ENCODE measurements at places on chromosomes 5 and 9. TPM values are rescaled to one million over a fixed set of nuclear protein-coding genes. Genes with fewer than 3 reads are reported as not detected.

PPP1R26 gene
- 10.5 TPM for total RNA-seq

ZNF879 gene
- 6.2 TPM for total RNA-seq

OLFML2A gene
- total RNA-seq, result 27.1 TPM

SUSD3 gene
- 0.36 TPM for total RNA-seq

GMCL2 gene
- total RNA-seq, result not detected

C1QTNF2 gene
- not detected for total RNA-seq

PCDHGB7 gene
- total RNA-seq, result 18.5 TPM

- H3K36me3 ChIP-seq, result no peaks in the 10 kb centered on the region
- no peak overlapping the region for H3K4me3 ChIP-seq
- H3K4me1 ChIP-seq, result no peaks in the 10 kb centered on the region
- no peak overlapping the region for H3K27ac ChIP-seq
These were observed 28.2 kb downstream of the CATSPER3 start for GRCh38 chr5:134995850-134996402.

DNA sequence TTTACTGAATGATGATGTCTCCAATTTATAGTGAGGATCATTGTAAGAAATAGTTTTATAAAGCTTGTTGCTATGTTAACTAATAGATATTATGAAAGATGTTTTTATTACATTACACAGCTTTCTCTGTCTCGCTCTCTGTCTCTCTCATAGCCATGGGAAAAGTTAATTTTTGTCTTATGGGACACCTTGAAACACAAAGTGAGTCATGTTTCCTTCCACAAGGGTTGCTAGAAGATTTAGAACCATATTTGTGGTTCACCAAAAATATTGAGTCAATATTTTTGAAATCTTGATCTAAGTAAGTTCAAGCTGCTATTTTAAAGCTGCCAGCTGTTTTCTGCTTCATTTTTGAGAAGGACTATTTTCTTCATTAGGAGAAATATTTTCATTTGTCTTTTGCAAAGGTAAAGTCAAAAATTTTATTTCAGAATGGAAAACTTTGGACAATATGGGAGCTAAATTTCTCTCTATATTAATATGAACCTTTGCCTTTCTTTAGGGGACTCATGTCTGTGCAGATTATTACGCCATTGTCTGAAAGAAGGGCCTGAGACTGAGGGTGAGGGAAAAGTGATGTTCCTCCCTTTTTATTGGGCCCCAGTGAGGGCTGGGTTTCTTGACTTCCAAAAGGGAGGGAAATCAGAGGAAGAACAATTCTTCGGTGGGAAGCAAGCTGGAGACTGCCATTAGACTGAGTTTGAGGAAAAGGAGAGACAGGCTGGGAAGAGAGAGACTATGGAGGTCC is 87.9 kb upstream of the SLC24A2 start:
- H3K4me1 ChIP-seq, result peaks cover 9% of the 10 kb centered on the region
- H3K4me3 ChIP-seq, result no peak overlapping the region
- no peak overlapping the region for H3K27ac ChIP-seq
- DNase-seq, result no peak
- no peaks in the 10 kb centered on the region for H3K27me3 ChIP-seq

GRCh38 chr5:1726469-1726865 is 73.2 kb downstream of the MRPL36 start:
- H3K4me1 ChIP-seq, result no peaks in the 10 kb centered on the region
- DNase-seq, result no peak
- H3K4me3 ChIP-seq, result no peak overlapping the region
- no peak overlapping the region for H3K27ac ChIP-seq

DNA sequence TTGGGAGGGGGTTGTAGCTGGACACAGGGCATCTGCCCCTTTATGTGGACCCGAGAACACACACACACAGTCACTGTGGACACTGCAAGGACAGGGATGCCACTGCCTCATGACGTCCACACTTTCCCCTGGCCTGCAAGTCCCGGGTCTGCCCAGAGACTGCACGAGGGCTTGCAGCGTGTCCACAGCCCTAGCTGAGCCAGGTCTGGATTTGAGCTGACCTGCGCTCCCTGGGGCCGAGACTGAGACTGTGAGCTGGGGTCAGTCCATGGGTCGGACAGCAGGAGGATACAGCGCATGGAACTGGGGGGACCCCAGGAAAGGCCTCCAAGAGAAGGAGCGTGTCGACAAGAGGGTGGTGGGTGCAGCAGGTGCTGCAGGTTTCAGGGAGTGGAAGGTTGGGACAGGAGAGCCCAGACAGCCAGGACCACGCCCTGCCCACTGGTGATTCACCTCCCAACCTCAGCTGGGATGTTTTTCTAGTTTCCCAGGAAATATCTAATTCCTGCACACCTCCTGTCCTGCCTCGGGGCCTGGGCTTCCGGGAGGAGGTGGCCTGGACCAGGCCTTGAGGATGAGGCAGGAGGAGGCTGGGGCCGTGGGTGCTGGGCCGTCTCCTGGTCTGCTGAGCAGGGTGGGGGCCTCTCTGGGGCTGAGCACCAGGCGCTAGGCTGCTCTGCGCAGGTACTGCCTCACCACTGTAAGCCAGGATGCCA is 806 bp upstream of the RNF224 start:
- no peak for DNase-seq
- H3K4me1 ChIP-seq, result peaks cover 9% of the 10 kb centered on the region
- no peak overlapping the region for H3K4me3 ChIP-seq
- H3K27ac ChIP-seq, result no peak overlapping the region
- H3K27me3 ChIP-seq, result no peaks in the 10 kb centered on the region
- H3K36me3 ChIP-seq, result no peaks in the 10 kb centered on the region

DNA sequence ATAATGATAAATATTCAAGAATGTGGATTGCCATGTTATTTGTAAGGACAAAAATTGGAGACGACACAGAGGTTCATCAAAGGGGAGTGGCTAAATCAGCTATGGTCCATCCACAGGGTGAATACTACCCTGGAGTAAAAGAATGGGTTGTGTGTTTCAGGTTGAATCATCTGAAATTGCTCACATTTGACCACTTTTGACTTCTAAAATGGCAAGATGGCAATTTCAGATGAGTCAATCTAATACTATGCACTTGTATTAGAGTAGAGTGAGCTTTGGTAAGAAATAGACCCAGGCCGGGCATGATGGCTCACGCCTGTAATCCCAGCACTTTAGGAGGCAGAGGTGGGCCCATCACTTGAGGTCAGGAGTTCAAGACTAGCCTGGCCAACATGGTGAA is 131.8 kb downstream of the GAPVD1 start:
- H3K4me1 ChIP-seq, result no peaks in the 10 kb centered on the region
- no peak overlapping the region for H3K4me3 ChIP-seq
- peak; percentile 87 for DNase-seq
- H3K36me3 ChIP-seq, result no peaks in the 10 kb centered on the region
- H3K27ac ChIP-seq, result no peak overlapping the region
- H3K27me3 ChIP-seq, result no peaks in the 10 kb centered on the region

- no peaks in the 10 kb centered on the region for H3K4me1 ChIP-seq
- no peak overlapping the region for H3K27ac ChIP-seq
- no peaks in the 10 kb centered on the region for H3K36me3 ChIP-seq
- no peak for DNase-seq
- no peak overlapping the region for H3K4me3 ChIP-seq
These were observed 330.5 kb upstream of the ZNF462 start for GRCh38 chr9:106532306-106533015.

- DNase-seq, result peak; percentile 47
- H3K36me3 ChIP-seq, result peaks cover 8% of the 10 kb centered on the region
- H3K4me3 ChIP-seq, result peak overlapping the region; percentile 97
These were observed 542 bp downstream of the FKBP15 start for GRCh38 chr9:113220467-113221002.

DNA sequence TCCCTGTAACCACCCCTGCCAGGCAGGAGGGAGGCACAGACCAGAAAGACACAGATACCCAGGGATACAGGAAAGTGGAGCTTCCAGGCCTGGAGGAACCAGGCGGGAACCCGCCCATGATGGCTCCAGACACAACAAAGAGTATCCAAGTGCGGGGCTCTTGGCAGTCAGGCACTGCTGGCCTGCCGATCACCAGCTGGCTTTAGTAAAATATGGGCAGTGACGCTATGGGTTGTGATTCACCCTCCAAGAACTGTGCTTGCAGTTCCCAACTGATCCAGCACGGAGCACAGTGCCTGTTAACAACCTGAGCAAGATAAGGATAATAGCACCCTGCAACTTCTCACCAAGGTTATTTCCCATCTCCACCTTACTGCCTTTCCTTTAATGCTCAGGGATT is 463.3 kb downstream of the IRX1 start:
- no peak overlapping the region for H3K4me3 ChIP-seq
- DNase-seq, result no peak
- H3K27me3 ChIP-seq, result no peaks in the 10 kb centered on the region
- no peaks in the 10 kb centered on the region for H3K4me1 ChIP-seq

DNA sequence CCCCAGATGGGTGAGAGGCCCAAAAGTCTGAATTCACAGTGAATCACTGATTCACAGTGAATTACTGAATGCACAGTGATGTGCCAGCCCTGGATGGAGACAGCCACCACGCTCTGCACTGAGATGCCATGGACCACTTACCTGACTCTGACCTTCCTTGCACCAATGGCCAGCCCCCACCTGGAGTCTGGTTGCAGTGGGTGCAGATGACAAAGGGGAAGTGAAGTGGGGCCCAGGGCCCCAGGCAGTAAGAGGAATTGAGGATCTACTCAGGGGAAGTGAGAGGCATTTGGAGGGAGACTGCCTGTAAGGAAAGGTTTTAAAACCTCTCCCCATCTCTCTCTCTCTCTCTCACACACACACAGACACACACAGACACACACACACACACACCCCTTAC is 412.1 kb downstream of the CYLC2 start:
- H3K36me3 ChIP-seq, result no peaks in the 10 kb centered on the region
- DNase-seq, result no peak
- no peaks in the 10 kb centered on the region for H3K27me3 ChIP-seq
- no peaks in the 10 kb centered on the region for H3K4me1 ChIP-seq
- H3K27ac ChIP-seq, result no peak overlapping the region
- no peak overlapping the region for H3K4me3 ChIP-seq

DNA sequence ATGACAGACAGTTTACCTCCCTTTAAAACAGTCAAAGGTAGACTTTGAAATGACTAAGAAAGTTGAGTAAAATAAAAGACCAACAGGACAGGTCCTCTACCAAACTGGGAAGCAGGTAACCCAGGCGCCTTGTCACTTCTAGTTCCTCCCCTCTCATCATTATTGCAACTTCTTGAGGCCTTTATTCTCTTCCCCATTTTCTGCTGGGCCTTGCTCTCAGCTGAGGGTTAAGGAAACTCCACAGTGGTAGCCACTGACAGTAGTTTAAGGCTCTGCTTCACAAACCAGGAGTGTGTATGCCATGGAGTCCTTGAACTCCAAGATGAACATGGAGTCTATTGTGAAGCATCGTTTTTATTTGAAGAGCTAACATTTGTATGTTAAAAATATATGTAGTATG is 36.9 kb upstream of the TCERG1 start:
- no peak for DNase-seq
- H3K4me3 ChIP-seq, result no peak overlapping the region
- no peaks in the 10 kb centered on the region for H3K36me3 ChIP-seq
- H3K27me3 ChIP-seq, result no peaks in the 10 kb centered on the region
- H3K27ac ChIP-seq, result no peak overlapping the region

DNA sequence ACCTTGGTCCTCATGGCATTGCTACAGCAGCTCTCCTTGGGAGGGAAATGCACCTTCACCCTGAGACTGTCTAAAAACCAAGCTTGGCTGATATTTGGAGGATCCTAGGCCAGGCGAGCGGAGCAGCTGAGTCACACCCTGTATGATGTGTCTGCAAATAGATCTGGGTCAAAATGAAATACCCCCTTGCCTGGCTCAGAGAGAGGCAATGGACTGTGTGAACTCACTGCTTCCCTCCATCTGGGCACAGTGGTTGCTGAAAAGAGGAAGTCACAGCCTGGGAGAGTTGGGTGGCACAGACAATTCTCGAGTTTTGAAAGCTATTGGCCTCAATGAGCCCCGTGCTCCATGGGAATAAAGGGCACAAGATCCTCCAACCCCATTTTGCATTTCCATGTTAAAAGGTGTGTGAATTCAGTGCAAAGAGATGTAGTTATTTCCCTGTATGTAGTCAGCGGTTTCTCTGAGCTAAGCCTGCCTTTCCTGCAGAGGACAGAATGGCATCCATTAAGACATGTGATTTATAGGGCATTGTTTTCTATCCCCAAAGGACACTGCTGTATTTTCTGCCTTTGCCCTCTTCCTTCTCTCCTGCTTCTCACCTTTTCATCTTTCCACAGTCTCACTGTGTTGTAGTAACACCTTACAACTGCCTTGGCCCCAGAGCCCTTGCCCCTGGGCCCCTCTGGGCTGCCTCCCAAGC is 177.2 kb downstream of the GADD45G start:
- H3K36me3 ChIP-seq, result no peaks in the 10 kb centered on the region
- no peaks in the 10 kb centered on the region for H3K27me3 ChIP-seq
- H3K4me1 ChIP-seq, result no peaks in the 10 kb centered on the region
- no peak overlapping the region for H3K4me3 ChIP-seq
- no peak overlapping the region for H3K27ac ChIP-seq

DNA sequence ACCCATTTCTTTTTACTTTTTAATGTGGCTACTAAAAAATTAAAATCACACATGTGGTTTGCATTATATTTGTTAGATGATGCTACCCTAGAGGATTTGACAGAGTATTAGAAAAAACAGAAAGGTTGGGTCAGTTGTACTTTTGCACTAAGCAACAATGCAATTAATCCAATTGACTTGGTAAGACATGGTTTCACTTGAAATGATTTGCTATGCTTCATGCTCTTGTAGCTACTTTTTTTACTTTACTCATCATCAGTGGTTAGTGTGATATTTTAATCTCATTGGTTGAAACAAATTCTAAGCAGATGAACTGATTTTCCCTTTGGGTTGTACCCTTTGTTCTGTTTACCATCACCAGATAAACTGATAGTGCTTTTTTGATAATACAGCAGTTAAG is 39.4 kb downstream of the HMHB1 start:
- no peak overlapping the region for H3K4me3 ChIP-seq
- H3K4me1 ChIP-seq, result peaks cover 8% of the 10 kb centered on the region
- H3K27ac ChIP-seq, result no peak overlapping the region
- no peaks in the 10 kb centered on the region for H3K36me3 ChIP-seq
- no peaks in the 10 kb centered on the region for H3K27me3 ChIP-seq
- DNase-seq, result no peak

DNA sequence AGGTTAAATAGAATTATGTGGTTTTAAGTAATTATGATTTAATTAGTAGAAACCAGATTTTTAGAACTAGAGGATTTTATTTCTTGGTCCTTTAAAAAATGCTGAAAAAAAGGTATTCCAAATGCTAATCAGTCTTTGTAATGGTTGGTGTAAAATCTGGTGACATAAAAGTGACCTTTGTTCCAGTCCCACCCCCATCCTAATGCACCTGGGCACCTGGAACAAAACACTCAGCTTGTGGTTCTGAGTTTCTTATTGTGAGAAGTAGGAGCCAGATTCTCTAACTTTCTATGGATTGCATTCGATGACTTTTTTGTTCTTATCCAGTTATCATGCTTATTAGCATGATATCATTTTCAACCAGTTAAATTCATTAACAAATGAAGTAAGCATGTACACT is 115.1 kb upstream of the CTNND2 start:
- H3K36me3 ChIP-seq, result no peaks in the 10 kb centered on the region
- H3K27ac ChIP-seq, result no peak overlapping the region
- H3K27me3 ChIP-seq, result no peaks in the 10 kb centered on the region
- no peaks in the 10 kb centered on the region for H3K4me1 ChIP-seq

GRCh38 chr5:75338408-75338807 is 1.4 kb downstream of the HMGCR start:
- peaks cover 13% of the 10 kb centered on the region for H3K4me1 ChIP-seq
- DNase-seq, result no peak
- no peaks in the 10 kb centered on the region for H3K27me3 ChIP-seq
- H3K36me3 ChIP-seq, result no peaks in the 10 kb centered on the region
- H3K27ac ChIP-seq, result peak overlapping the region; percentile 93

- H3K4me1 ChIP-seq, result no peaks in the 10 kb centered on the region
- no peak overlapping the region for H3K4me3 ChIP-seq
- no peaks in the 10 kb centered on the region for H3K36me3 ChIP-seq
- H3K27ac ChIP-seq, result no peak overlapping the region
- H3K27me3 ChIP-seq, result peaks cover 32% of the 10 kb centered on the region
These were observed 6.0 kb downstream of the ISL1 start for GRCh38 chr5:51389288-51389576.

All from osteoblast (primary cell).